ENCODE measurements at places on chromosomes 16 and 17.

DNA sequence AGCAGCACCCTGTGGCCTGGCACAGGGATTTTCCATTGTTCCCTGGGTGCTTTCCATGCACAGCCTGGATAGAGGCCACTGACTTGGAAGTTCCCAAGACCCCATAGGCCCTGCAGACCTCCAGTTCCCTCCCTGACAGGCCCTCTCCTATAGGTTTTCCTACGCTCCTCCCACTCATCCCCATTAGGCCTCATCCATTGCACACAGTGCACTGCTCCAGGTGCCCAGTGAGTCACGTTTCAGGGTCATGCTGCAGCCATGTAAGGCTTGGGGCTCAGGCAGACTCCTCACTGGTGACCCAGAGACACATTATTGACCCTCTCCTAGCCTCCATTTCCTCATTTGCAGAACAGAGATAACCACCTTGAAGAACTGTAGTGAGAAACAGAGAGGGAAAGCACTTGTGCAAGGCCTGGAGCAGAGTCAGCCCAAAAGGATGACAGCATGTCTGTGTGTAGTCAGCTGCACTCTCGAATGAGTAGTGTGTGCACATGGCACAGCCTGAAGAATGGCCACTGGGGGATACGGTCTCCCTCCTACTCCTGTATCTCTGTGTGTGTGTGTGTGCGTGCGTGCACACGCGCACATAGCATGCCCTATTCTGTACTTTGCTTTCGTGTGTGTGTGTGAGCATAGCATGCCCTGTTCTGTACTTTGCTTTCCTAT, 26.8 kb downstream of the DRC3 start:
- DNase-seq = no peak

DNA sequence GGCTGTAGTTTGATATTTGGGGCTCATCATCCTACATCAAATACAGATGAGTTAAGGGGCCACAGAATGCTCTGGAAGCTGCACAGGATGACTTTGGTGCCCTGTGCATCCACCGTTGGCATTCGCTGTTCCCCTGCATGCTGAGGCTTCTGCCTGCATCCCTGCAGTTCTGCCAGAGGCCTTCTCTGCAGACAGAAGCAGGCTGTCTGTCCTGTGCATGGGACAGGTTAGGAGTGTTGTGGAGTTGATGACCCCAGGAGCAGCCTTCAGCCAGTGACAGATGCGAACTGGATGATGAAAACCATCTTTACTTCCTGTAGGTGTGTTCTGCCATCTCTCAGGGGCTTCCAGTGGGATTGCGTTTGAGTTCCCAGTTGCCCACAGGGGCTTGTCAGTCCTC, 13.6 kb upstream of the TNS4 start:
- DNase-seq = no peak

- no peak for DNase-seq
Measured at GRCh38 chr16:68696514-68696913, 40.6 kb upstream of the CDH1 start.

- DNase-seq = no peak
Measured at GRCh38 chr17:4657678-4658077, 16.2 kb upstream of the ALOX15 start.

- no peak for DNase-seq
Measured at GRCh38 chr17:80738020-80738808, 193.6 kb downstream of the RPTOR start.

- no peak for DNase-seq
Measured at GRCh38 chr16:69143116-69143515, 10.7 kb downstream of the UTP4 start.

DNA sequence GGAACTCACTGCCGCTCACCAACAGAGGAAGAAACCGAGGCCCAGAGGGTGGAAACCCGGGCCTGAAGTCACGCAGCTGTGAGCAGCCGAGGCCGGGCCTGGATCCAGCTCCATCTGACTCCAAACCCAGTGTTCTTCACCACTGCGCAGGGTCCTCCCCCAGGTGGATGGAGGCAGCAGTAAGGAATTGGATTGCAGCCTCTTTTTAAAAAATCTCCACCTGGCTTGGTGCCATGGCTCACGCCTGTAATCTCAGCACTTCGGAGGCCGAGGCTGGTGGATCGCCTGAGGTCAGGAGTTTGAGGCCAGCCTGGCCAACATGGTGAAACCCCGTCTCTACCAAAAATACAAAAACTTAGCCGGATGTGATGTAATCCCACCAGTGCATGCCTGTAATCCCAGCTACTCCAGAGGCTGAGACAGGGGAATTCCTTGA, 177.2 kb downstream of the FOXL1 start:
- no peak for DNase-seq

DNA sequence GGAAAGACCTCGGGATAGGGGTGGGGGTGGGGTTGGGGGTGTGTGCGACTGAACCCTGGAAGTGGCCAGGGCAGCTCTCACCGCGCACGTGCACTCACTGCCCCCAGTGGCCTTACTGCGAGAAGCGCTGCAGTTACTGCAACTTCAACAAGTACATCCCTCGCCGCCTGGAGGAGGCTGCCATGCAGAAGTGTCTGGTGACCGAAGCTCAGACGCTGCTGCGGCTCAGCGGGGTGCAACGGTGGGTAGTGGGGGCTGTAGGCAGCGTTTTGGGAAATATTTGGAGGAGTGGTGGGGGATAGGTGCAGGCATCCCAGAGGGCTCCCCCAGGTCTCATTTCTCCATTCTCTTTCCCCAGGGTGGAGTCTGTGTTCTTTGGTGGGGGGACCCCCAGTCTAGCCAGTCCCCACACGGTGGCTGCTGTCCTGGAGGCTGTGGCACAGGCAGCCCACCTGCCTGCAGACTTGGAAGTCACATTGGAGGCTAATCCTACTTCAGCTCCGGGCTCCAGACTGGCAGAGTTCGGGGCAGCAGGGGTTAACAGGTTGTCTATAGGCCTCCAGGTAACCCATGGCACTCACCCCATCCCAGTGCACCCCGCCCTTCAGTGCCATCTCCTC, 972 bp downstream of the RSAD1 start:
- no peak for DNase-seq

DNA sequence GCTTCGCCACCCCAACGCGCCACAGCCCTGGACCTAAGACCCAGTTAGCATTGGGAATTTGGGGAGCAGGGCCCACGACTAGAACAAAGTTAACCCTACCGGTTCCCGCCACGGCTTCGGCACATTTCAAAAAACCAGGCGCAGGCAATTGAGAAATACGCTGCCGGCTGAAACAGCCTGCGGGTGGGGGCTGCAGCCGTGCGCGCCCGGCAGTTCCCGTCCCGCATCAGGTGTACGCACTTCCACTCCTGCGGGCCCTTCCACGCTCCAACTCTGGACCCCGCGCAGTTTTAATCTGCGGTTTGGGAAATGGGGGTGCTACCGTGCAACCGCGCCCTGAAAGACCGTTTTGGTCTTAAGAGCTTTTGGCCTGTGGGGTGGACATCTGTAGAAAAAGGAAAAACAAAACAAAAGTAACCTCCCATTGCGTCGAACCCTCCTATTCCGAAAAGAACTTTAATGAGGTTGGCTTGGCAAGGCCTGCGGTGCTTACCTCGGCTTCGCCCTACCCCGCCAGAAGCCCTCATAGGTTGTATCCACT, 7.1 kb downstream of the IRX5 start:
- no peak for DNase-seq

DNA sequence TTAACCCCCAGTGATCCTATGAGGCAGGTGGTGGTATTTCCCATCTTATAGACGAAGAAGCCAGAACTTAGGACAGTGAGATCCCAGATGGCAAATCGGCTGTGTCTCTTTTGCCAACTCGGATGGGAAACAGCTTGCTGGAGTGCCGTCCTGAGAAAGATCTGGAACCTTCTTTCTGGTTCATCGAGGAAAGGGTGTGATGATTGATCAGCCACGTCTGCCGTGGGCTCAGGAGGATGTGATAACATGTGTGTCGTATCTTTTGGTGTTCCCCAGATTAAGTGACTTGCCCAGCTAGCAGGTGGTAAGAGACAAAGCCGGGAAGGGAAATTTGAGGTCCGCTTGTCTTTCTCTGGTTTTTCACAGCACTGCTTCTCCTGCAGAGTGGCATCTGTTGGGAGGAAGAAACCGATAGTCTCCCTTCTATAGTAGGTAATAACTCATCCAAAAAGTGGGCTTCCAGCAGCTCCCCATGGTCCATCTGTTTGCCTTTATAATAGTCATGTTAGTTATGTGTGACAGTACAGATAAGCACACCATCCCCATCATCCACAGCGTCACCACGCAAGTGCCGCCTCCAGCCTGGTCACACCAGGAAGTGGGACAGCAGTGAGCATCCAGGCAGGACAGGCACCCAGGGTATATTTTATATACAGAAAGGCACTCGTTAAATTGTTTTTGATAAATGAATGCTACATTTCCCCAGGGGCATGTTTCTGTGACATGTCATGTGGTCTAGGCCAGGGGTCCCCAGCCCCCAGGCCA, 175.5 kb downstream of the KATNIP start:
- DNase-seq = no peak

GRCh38 chr17:67689534-67690177, 28.1 kb upstream of the NOL11 start:
- no peak for DNase-seq

DNA sequence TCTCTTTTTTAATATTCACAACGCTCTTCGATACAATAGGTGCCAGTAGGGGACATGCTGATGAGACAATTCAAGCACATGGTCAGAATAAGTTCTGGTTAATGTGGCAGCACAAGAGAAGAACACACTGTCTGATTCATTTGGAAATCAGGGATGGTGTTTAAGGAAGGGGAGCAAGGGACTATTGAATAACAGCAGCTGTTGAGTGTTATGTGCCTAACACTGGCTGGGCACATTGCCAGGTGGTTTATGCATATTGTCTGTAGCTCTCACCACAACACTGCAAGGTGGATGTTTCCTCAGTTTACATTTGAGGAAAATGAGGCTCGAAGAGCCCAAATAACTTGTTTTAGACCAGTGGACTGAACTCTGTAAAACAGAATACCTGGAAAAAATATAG, 44.2 kb downstream of the LYRM9 start:
- DNase-seq = no peak

DNA sequence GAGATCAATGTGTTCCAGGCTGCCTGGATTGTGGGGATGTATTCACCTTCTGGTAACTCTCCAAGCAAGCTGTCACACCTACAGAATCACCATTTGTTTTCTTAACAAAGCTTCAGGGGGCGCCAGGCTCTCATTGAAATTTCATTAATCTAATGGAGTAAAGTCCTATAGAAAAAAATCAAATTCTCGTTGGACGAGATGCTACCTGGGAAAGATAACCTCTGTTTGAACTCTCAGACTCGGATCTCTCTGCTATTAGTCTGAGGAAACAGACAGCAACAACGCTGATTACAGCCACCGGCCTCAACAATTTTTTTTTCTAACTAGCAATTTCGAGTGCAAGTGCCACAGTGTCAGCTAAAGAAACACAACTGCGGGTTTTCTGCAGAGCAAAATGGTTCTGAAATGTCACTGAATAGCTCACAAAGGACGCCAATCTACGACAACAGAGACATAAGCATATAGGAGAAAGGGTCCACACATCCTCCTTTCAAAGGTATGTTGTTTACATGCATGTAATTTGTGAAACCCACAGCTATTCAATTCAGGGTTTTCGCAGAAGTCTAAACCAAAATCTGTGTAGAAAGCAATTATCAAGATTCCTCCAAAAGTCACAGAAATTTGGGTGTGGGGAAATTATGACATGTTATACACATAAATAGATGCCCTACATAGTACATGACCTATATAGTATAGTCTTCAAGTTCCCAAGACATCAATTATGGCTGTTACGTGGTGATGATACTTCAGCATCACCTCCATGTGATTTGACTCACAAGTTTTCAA, 135.8 kb downstream of the SKAP1 start:
- DNase-seq = no peak
